ENCODE measurements at places on chromosomes 5 and 9. TPM values are rescaled to one million over a fixed set of nuclear protein-coding genes. Genes with fewer than 3 reads are reported as not detected.

The NCS1 gene
- 14.0 TPM for total RNA-seq

The COX7C gene
- total RNA-seq: 681 TPM

The EMB gene
- 49.4 TPM for total RNA-seq

- DNase-seq: no peak
These were observed 586.5 kb upstream of the PTPRD start for GRCh38 chr9:11199335-11199734.

DNA sequence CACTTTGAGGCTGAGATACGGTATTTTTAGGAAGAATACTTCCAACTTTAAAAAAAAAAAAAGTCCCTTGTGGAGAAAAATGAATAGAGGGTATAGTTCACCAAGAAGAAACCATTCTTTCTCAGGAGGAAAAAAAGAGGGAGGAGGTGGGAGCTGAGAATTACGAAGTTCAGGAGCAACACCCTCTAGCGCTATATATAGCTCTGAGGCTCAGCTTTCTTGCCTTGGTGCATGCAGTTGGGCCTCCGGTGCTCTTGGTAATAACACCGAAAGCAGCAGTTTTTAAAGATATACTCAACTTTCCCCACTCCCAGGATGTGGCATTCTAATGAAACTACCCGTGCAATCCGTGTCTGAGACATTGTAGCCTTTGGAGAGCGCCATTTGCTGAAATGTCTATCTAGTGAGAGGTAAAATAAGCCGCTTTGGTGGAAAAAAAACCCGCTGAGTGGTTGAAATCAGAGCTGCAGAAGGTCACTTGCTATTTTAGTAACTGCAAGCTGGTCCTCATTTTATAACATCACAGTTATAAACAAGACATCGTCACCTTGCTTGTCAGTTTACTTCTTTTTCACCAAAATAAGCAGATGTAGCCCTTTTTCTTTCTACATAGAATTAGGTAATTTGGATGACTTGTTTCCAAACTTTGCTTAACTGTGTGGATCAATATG, 156.4 kb downstream of the RORB start:
- no peak for DNase-seq

GRCh38 chr5:168207450-168208029, 83.9 kb upstream of the WWC1 start:
- DNase-seq: no peak

All from activated naive CD4-positive, alpha-beta T cell treated with anti-CD3 and anti-CD28 coated beads, Interleukin-2, amount 50 U/mL, for 72 hours (primary cell).